Psoas muscle (tissue), 8 donors: ENCODE measurements at places on chromosomes 5 and 9. TPM values are rescaled to one million over a fixed set of nuclear protein-coding genes. Genes with fewer than 3 reads are reported as not detected.

The CD72 gene
- polyA plus RNA-seq: 0.68 TPM

The TMEM250 gene
- 41.3 TPM for polyA plus RNA-seq

The MOB3B gene
- 1.8 TPM for polyA plus RNA-seq

The AFAP1L1 gene
- 15.0 TPM for polyA plus RNA-seq

The CTXN3 gene
- polyA plus RNA-seq: 0.40 TPM

The TMEM8B gene
- polyA plus RNA-seq: 3.9 TPM

The GZMA gene
- 0.08 TPM for polyA plus RNA-seq

The GKAP1 gene
- polyA plus RNA-seq: 89.1 TPM

The STC2 gene
- polyA plus RNA-seq: 19.8 TPM

The ZNF300 gene
- 0.55 TPM for polyA plus RNA-seq

The CCDC183 gene
- polyA plus RNA-seq: 0.08 TPM

The MYORG gene
- polyA plus RNA-seq: 50.7 TPM

The GRM6 gene
- polyA plus RNA-seq: not detected

The CCL27 gene
- polyA plus RNA-seq: 0.21 TPM

The APBA1 gene
- 0.23 TPM for polyA plus RNA-seq

The CAVIN4 gene
- polyA plus RNA-seq: 59.2 TPM

The CAMK4 gene
- 0.09 TPM for polyA plus RNA-seq

The OR5C1 gene
- polyA plus RNA-seq: not detected

The IRX2 gene
- polyA plus RNA-seq: 0.03 TPM

The SHOC1 gene
- polyA plus RNA-seq: not detected

The OR1L1 gene
- not detected for polyA plus RNA-seq

The TEX53 gene
- polyA plus RNA-seq: not detected
